ENCODE measurements at places on chromosomes 1 and 21. TPM values are rescaled to one million over a fixed set of nuclear protein-coding genes. Genes with fewer than 3 reads are reported as not detected.
A peak's percentile ranks its signal among the peaks of the same experiment; 100 is the strongest.

Gene NR1I3
- total RNA-seq, result not detected

DNA sequence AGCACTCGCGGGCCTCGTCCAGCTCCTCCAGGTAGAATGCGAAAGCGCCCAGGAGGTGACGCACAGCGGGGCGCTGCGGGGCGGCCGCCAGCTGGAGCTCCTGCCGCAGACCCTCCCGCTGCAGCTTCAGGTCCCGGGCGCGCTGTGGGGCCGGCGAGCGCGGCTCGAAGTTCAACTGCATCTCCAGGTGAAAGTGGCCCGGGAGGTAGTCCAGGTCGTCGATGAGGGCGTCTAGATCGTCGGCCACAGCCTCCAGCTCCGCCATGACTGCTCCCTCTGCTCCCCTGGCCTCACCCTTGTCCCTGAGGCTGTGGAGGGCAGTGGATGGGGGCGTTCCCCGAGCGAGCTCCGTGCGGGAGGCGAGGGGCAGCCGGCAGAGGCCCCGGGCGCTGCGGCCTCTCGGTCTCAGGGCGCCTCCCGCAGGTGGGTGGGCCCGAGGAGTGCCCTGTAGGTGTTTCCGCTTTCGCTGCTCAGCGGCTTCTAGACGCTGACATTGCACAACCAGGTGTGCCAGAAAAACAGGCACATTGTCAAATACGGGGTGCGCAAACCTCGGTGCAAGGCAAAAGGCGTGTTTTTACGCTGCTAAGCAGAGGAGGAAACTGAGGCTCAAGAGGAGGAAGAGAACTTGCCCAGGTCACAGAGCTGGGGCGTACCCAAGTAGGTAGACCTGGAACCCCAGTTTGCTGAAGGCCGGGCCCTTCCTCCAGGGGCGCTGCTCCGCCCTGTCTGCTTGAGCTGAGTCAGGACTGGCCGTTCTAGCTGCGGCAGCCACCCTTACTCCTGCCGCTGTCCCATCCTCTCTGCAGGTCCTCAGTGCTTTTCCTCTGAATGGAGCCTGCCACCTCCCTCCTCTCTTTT lies at the start of gene TTC22:
TSS of gene TTC22 (minus strand) at position 425 of the 861 bp plus-strand sequence. CDS start at position 265, 160 bp downstream.
- DNase-seq, result peak; percentile 89

Gene LGR6
- total RNA-seq, result 1.6 TPM

Gene SLC22A15
- total RNA-seq, result 1.2 TPM

- no peak for DNase-seq
Measured at GRCh38 chr1:94544706-94545490, 3.3 kb upstream of the F3 start.

Gene ENO1
- total RNA-seq, result 1,067 TPM

- DNase-seq, result no peak
Measured at GRCh38 chr21:29084372-29084771, 10.9 kb upstream of the CCT8 start.
